ENCODE measurements at places on chromosomes 16 and 17. TPM values are rescaled to one million over a fixed set of nuclear protein-coding genes. Genes with fewer than 3 reads are reported as not detected.
A peak's percentile ranks its signal among the peaks of the same experiment; 100 is the strongest.

The KRTAP4-9 gene
- not detected for polyA plus RNA-seq

- no peaks in the 10 kb centered on the region for H3K27me3 ChIP-seq
- H3K27ac ChIP-seq: no peak overlapping the region
- H3K4me1 ChIP-seq: no peaks in the 10 kb centered on the region
- H3K36me3 ChIP-seq: no peaks in the 10 kb centered on the region
- DNase-seq: no peak
These were observed 87.4 kb downstream of the RAP1GAP2 start for GRCh38 chr17:2883544-2884213.

DNA sequence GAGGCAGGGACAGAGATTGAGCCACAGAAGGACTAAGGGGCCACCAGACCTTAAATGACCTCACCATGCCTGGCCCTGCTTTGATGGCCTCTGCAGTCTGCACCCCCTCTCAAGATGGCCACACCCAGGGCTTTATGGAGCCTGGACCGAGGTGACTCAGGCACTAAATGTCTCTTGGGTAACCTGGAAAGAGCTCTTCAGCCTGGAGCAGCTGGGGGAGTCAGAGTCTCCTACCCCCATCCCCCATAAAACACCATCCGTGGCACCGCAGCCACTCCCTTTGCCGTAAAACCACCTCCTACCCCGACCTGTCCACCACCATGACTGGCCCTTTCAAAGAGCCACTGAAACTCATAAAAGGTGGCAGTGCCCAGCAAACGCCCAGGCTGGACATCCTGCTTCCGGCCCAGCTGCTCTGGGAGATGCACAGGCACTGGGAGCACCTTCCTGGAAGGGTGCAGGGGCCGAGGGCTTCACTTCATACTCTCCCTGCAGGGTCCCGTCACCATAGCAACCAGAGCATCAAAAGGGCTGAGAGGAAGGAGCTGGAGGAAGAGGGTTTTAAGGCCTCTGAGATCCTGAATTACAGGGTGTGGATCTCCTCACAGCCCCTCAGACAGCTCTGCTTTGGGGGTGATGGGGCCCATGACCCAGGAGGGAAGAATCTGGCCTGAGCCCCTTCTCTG, 22.3 kb downstream of the FOXN1 start:
- H3K36me3 ChIP-seq: no peaks in the 10 kb centered on the region
- H3K27me3 ChIP-seq: no peaks in the 10 kb centered on the region
- DNase-seq: no peak
- H3K4me1 ChIP-seq: peaks cover 28% of the 10 kb centered on the region

DNA sequence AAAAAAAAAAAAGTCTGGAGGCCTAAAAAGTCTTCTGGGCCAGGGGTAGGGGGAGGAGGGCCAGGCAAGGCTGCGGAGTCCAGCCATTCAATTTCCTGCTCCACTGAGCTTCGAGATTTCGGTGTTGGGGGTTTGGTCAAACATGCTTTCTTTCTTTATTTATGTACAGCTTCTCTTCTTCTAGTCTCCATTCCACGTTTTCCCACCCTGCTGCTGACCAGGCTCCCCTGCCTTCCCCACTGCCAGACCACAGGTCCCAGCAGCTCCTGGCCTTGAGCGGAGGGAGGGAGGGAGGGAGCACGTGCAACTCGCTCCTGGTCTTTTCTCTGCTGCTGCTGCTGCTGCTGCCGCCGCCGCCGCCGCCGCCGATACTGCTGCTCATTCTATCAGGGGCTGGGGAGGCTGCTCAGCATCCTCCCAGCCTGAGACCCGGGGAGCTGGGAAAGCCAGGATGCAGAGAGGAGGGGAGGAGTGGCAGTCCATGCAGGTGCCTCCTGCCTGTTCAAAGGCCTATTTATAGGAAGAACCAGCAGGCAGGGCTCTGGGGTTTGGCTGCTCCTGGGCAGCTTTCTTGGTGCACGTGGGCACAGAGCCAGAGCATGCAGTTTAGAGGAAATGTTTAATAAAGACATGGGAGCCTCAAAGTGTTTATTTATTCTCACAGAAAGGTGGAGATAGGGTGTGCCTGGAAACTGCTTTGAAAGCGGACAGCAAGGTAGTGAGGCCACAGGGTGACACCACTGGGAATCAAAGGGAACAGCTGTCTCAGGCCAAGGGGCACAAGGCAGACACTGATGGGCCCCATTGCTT, 23.4 kb upstream of the ZFHX3 start:
- H3K27me3 ChIP-seq: peaks cover 16% of the 10 kb centered on the region
- peak overlapping the region; percentile 19 for H3K4me3 ChIP-seq
- peaks cover 27% of the 10 kb centered on the region for H3K4me1 ChIP-seq
- no peaks in the 10 kb centered on the region for H3K36me3 ChIP-seq
- peak overlapping the region; percentile 55 for H3K27ac ChIP-seq
- peak; percentile 80 for DNase-seq

DNA sequence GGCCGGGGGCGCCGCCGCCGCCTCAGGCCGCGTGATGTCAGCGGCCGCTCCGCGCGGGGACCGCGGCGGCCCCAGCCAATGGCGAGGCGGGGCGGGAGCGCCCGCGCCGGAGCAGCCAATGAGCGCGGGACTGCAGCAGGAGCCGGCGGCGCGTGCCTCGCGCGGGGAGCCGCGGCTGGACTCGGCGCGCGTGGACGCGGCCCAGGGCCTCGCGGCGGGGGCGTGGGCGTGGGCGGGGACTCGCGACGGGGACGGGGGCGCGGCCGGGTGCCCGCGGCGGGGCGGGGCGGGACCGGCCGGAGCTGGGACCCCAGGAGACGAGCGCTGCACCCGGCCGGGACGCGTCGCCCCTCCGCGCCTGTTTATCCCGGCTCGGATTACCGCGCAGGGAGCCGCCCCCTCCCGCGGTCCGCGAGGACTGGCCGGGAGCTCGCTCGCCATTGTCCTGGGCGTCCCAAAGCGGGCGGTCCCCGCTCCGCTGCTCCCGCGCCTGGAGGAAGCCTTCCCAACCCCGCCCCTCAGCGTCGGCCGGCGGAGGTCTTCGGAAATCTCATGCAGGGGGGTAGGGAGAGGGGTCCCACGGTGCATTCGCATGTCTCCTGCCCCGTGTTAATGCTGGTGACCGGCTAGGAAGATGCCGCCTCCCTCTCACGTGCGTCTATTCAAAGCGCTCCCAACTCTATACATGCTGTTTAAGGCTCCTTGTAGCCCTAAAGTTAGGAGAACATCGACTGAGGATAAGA, at the start of gene RNF157:
RNF157 (minus strand) TSS at position 33 of the 743 bp plus-strand sequence. CDS start 253 bp downstream, outside the sequence.
- H3K27ac ChIP-seq: peak within 1 kb of the TSS; percentile 26
- DNase-seq: no peak
- H3K27me3 ChIP-seq: peaks cover 3% of the 10 kb centered on the region
- H3K36me3 ChIP-seq: no peaks in the 10 kb centered on the region
- peak within 1 kb of the TSS; percentile 74 for H3K4me3 ChIP-seq

The ODAD4 gene
- 0.87 TPM for polyA plus RNA-seq

DNA sequence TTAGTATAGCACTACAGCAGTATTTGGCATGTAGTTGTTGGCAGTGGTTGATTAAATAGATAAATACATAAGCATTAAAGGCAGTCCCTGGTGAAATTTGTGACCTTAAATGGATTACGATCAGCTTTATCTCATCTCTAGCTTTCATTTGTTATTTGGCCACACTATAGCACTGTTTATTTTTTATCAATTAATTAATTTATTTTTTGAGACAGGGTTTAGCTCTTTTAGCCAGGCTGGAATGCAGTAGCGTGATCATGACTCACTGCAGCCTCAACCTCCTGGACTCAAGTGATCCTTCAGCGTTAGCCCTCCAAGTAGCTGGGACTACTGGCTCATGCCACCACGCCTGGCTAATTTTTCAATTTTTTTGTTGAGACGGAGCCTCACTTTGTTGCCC, 18.7 kb upstream of the ARHGAP17 start:
- DNase-seq: no peak
- H3K36me3 ChIP-seq: no peaks in the 10 kb centered on the region

The MT4 gene
- not detected for polyA plus RNA-seq

The MYH2 gene
- 0.03 TPM for polyA plus RNA-seq

GRCh38 chr17:31510308-31511194, 119.1 kb downstream of the RAB11FIP4 start:
- H3K36me3 ChIP-seq: peaks cover 3% of the 10 kb centered on the region
- peaks cover 4% of the 10 kb centered on the region for H3K4me1 ChIP-seq
- no peak overlapping the region for H3K27ac ChIP-seq

- no peaks in the 10 kb centered on the region for H3K36me3 ChIP-seq
- H3K27me3 ChIP-seq: no peaks in the 10 kb centered on the region
- no peak overlapping the region for H3K27ac ChIP-seq
- H3K4me1 ChIP-seq: peaks cover 6% of the 10 kb centered on the region
These were observed 11.7 kb upstream of the ATP2C2 start for GRCh38 chr16:84356591-84357116.

GRCh38 chr17:9895923-9896322, 9.1 kb downstream of the RCVRN start:
- no peak overlapping the region for H3K4me3 ChIP-seq
- H3K36me3 ChIP-seq: no peaks in the 10 kb centered on the region
- no peak overlapping the region for H3K27ac ChIP-seq
- H3K4me1 ChIP-seq: no peaks in the 10 kb centered on the region
- DNase-seq: no peak

The PRKCB gene
- polyA plus RNA-seq: 3.1 TPM

The CCL22 gene
- polyA plus RNA-seq: 0.30 TPM

DNA sequence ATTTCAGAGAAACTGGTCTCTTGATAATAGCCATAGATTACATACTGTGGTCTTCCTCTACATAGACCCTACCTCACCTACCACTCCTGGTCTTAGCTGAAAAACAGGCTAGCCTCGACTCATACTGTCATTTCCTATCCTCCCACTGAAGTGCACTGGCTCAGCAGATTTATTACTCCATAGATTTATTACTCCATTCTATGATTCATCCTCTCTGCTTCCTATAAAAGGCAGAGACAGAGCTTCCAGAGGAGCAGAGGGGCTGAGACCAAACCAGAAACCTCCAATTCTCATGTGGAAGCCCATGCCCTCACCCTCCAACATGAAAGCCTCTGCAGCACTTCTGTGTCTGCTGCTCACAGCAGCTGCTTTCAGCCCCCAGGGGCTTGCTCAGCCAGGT, at the start of gene CCL7:
CCL7 (plus strand) TSS at position 253 of the 400 bp plus-strand sequence; CDS start at position 323, 70 bp downstream.
- peaks cover 15% of the 10 kb centered on the region for H3K27me3 ChIP-seq
- DNase-seq: no peak
- no peaks in the 10 kb centered on the region for H3K4me1 ChIP-seq
- H3K36me3 ChIP-seq: no peaks in the 10 kb centered on the region
- H3K4me3 ChIP-seq: no peak within 1 kb of the TSS

GRCh38 chr17:9105068-9105868, 84.0 kb downstream of the NTN1 start:
- H3K4me3 ChIP-seq: no peak overlapping the region
- no peaks in the 10 kb centered on the region for H3K27me3 ChIP-seq
- H3K27ac ChIP-seq: no peak overlapping the region
- H3K36me3 ChIP-seq: no peaks in the 10 kb centered on the region
- H3K4me1 ChIP-seq: no peaks in the 10 kb centered on the region
- no peak for DNase-seq

DNA sequence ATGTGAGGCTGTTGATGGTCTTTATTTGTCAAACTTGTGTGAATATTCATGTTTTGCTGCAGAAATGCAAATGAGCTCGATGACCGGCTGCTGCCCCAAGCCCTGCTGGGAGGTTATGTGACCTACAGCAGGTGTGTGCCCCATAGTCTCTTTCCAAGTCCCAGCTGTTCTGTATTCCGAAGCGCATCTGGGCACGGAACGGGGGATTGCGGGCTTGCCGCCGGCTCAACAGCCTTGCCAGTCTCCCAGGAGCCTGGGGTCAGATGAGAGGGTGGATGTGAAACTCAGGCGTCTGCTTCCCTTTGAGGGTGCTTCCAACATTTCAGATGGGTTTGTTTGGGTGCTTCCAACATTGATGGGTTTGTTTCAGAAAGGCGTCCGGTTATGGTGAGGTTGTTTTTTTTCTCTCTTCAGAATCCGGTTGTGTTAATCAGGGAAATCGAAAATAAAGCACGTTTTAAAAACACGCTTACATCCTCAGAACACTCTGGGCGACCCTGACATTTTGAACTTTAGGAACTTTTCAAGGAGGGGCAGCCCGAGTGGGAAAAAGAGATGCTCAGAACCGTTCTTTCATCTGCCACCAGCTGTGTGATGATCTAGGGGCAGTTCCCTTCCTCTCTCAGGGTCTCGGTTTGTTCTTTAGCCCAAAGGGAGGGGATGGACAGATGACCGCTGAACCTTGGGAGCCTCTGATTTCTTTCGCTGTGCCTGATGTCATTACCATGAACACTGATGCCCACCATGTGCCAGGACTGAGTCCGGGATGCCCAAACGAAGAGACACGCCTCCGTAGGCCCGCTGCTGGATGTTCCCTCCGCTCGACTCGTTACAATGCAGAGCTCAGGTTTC, 47.8 kb upstream of the AMZ2 start:
- H3K27me3 ChIP-seq: peaks cover 87% of the 10 kb centered on the region
- H3K36me3 ChIP-seq: no peaks in the 10 kb centered on the region
- H3K4me1 ChIP-seq: peaks cover 23% of the 10 kb centered on the region
- no peak overlapping the region for H3K27ac ChIP-seq
- no peak for DNase-seq

- peaks cover 54% of the 10 kb centered on the region for H3K4me1 ChIP-seq
- no peaks in the 10 kb centered on the region for H3K27me3 ChIP-seq
- peak; percentile 45 for DNase-seq
These were observed 2.5 kb upstream of the STARD3 start for GRCh38 chr17:39634384-39634871.

The BICDL2 gene
- 14.0 TPM for polyA plus RNA-seq

DNA sequence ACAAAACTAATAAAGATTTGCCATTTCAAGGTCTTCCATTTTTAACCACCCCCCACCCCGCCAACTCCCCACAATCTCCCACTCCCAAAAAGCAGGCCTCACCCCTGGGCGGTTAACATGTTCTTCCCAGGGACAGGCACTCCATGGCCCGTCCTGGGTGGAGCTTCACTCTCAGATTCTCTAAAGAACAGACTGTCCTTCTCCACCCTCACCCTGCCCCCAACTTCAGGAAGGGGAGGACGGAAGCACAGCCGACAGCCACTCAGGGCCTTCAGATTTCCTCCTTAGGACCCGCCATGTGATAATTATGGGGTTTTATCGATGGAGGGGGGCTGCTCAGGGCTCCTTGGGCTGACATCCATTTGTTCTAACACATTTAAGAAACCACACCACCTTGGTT, 61.9 kb downstream of the ZFHX3 start:
- H3K4me1 ChIP-seq: peaks cover 8% of the 10 kb centered on the region
- H3K36me3 ChIP-seq: no peaks in the 10 kb centered on the region
- no peaks in the 10 kb centered on the region for H3K27me3 ChIP-seq
- H3K27ac ChIP-seq: no peak overlapping the region
- DNase-seq: no peak

The HSPB9 gene
- polyA plus RNA-seq: 0.40 TPM

DNA sequence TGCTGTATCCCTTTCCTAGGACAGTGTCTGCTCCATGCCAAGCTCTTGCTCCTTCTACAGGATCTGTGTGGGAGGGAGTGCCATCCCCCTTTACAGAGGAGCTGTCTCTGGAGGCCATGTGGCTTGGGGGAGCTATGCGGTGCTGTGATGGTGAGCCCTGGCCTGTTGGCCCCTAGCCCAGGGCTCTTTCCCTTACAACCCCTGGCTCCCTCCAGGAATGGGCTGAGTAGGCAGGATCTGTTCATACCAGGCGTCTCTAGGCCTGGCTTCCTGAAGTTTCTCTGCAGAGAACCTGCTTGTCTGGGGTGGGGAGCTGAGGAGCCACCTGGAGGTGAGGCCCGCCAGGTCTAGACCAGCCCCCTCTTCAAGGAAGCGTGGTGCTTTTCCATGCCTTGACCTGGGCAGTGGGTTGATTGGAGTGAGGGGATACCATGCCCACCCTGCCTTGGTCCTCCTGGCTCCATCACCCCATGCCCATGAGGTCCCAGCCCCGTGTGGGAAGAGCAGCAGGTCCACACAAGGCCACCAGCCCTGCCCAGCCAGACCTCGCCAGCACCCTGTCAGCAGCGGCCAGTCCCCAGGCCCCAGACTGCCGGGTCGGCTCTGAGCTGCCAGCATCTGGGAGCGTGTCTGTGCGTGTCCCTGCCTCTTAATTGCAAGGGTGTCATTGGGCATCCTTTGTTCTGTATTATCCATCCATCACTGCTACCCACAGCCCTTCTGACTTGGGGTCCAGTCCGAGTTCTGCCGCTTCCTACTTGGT, 14.7 kb downstream of the LLGL2 start:
- no peaks in the 10 kb centered on the region for H3K27me3 ChIP-seq
- H3K4me1 ChIP-seq: peaks cover 99% of the 10 kb centered on the region
- peaks cover 19% of the 10 kb centered on the region for H3K36me3 ChIP-seq
- H3K4me3 ChIP-seq: no peak overlapping the region

Measured in large intestine (tissue), 12 donors.